ENCODE measurements at places on chromosomes 7 and 10.

DNA sequence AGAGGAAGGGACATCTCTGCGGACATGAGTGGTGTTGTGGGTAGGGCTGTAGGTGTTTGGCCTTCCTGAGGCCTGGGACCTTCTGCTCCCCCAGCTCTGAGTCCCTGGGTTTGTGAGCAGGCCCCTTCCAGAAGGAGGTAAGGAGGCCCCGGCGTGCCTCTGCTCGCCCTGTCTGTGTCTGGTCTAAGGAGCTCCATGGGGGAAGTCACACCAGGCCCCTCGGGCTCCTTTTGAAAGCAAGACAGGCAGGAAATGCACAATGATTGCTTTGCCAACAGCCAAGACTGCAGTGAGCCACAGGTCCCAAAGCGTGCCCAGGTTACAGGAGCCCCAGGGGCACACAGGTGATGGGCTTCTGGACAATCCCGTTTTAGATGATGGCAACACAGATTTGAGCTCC lies 89.5 kb downstream of the FAM53B start:
- no peak for DNase-seq

- no peak for DNase-seq
Observed at GRCh38 chr7:89023877-89024276, 228.3 kb upstream of the TEX47 start.

DNA sequence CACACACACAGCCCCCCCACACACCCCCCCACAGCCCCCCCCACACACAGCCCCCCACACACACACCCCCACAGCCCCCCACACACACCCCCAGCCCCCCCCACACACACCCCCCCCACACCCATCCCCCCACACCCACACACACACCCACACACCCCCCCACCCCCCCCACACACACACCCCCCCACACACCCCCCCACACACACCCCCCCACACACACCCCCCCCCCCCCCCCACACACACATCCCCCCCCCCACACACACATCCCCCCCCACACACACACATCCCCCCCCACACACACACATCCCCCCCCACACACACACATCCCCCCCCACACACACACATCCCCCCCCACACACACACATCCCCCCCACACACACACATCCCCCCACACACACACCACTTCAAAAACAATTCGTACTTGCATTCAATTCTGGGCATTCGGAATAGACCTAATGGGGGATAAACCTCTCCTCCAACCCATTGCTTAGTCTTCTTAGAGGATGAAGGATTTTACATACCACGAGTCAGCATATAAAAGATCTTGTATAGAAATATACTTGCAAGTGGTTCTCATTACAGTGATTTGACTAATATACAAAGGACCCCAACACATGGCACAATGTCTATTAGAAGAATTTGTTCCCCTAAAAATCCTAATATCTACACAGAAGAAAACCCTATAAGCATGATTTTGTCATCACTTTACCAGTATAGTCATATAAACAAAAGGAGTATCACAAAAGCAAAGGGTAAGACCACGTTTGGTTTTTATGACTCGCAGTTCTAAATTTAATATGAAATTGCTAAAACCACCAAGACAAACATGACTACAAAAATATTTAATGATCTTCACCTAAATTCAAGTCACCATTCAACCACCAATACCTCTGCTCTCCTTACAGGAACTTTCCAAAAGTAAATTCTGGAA lies 80.9 kb downstream of the DIP2C start:
- no peak for DNase-seq

- DNase-seq = no peak
Observed at GRCh38 chr10:100656454-100656853, 88.9 kb upstream of the PAX2 start.

GRCh38 chr7:29328045-29328444 lies 133.5 kb downstream of the CHN2 start:
- DNase-seq = no peak
